ENCODE measurements at places on chromosomes 1 and 21.

GRCh38 chr1:19169642-19170041 is 40.4 kb downstream of the UBR4 start:
- no peak for DNase-seq

DNA sequence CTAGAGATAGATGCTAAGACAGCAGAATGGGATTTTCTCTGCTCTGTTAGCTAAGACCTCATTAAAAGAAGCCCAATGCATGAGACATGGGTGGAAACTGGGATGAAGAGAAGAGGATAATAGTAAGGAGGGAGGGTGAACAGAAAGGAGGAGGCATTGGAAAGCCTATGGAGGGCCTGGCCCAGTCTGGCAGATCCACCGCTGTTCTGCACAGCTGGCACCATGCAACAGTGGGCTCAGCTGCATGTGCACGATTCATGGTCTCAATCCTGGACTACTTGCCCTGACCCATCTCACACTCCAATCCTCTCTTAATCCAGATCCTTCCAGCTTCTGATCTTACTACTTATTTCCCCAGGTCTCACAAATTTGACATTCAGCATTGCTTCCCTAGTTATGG is 2.2 kb downstream of the PHC2 start:
- no peak for DNase-seq

- no peak for DNase-seq
These were observed 667 bp upstream of the NID1 start for GRCh38 chr1:236065509-236066005.

DNA sequence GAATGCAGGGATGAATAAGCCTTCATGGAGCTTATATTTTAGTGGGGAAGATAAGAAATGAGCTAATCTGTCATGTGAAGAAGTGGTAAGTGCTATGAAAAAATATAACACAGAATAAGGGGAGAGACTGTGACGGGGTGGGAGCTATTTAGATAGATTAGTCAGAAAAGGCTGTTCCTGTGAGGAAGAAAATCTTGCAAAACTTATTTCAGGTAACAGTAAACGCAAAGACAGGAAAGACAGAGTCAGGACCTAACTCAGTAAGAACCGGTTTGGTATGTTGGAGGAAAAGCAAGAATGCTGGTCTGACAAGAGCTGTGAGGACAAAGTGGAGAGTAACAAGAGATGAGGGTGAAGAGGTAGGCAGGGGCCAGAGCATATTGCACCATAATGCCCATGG is 22.0 kb downstream of the GNAI3 start:
- no peak for DNase-seq

DNA sequence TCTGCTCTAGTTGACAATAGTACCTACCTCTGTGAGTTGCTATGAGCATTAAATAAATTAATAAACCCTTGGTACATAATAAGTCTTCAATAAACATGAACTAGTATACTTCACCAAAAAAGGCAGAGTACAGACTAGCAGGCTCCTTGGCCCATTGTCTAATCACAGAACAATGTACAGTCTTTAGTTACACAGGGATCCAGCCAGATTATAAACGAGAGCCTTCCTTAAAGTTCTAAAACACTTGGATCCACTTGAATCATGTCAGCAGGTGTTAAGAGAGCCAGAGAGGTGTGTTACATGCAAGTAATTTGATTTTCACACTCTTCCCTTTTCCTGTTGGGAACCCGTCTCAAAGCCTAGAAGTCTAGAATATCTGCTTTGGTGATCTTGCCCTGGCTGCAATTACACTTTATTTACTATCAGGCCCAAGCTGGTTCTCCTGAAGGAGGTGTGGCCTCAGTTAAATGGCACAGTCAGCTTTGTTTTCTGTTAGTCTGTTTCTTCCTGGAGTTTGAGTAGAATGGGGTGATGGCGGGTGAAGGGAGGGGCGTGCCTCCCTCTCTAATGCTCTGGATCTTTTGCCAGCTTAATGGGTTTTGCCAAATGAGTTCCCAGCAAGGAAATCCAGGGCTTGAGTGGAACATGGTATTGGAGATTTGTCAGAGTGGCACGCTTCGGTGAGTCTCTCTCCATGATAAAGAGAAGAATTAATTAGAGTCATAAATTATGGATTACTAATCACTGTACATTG is 570.9 kb upstream of the CAMK1G start:
- no peak for DNase-seq

DNA sequence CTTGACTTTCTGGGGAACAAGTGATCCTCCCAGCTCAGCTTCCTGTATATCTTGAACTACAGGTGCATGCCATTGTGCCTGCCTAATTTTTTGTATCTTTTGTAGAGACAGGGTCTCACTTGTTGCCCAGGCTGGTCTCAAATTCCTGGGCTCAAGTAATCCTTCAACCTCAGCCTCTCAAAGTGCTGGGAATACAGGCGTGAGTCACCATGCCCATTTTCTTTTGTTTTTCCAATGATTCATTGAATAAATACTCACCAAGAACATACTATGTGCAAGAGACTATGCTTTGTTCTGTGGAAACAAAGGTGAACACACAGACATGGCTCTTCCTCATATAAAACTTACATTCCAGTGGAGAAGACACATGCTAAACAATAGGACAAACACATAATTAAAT is 407.8 kb upstream of the DAB1 start:
- peak; percentile 5 for DNase-seq

GRCh38 chr1:239387304-239388158 is 1.2 kb downstream of the CHRM3 start:
- no peak for DNase-seq

DNA sequence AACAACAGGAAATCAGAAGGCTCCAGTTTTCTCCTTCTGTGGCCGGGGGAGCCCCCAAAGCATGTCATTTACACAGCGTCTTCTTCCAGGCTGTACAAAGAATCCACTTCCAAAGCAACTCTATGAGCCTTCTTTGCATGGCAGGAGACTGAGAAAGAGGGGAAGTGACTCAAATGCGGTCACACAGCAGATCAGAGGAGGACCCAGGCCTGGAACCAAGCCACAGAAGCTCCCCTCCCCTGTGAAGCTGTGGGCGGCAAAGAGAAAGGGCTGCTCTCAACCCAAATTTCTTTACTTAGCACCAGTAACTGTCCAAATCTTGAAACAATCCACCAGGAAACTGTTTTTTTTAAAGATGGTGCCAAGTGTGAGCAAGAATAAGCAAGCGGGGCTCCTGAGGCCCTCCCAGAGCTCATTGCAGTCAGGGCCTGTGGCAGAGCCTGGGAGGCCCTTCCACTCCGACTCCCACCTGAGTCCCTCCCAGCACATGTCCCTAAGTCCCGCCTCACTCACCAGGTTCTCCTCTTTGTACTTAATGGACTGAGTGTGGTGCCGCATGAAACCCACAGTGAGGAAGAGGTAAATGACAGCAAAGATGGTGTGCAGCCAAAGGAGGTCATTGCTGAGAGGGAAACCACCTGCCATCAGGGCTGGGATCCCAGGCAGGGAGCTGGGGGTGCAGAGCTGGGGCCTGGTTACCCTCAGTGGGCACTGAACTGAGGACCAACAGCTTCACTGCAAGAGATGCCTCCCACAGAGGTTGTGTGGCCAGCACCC is 15.9 kb downstream of the TMEM63A start:
- no peak for DNase-seq

- no peak for DNase-seq
These were observed 6.2 kb downstream of the RASSF5 start for GRCh38 chr1:206513312-206514111.

- DNase-seq = no peak
These were observed 279.8 kb upstream of the VAMP3 start for GRCh38 chr1:7491109-7491817.

DNA sequence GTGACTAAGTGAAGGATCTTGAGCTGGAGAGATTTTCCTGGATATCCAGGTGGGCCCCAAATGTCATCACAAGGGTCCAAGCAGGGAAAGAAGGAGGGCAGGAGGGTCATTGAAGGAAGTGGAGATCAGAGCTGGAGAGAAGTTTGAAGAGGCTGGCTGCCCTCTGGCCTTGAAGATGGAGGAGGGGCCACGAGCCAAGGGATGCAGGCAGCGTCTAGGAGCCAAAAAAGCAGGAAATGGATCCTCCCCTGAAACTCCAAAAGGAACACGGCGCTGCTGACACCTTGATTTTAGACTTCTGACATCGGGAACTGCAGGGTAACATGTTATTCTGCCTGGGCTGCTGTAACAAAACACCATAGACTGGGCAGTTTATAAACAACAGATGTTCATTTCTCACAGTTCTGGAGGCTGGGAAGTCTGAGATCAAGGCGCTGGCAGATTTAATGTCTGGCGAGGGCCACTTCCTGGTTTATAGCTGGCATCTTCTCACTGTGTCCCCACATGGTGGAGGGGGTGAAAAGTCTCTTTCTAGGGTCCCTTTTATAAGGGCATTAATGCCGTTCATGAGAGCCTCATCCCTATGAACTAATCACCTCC is 28.8 kb upstream of the ZBTB21 start:
- no peak for DNase-seq

GRCh38 chr1:93804412-93804811 is 74.6 kb downstream of the DNTTIP2 start:
- peak; percentile 51 for DNase-seq

GRCh38 chr1:117656202-117656641 is 50.4 kb downstream of the TENT5C start:
- DNase-seq = no peak

- DNase-seq = no peak
These were observed 248.0 kb downstream of the PLPP3 start for GRCh38 chr1:56331207-56331891.

- DNase-seq = no peak
These were observed 28.9 kb upstream of the NFASC start for GRCh38 chr1:204841798-204842197.

- DNase-seq = no peak
These were observed 102.1 kb downstream of the WDR4 start for GRCh38 chr21:42777064-42777756.

- DNase-seq = no peak
These were observed 94.7 kb downstream of the DISP1 start for GRCh38 chr1:222909586-222909985.

DNA sequence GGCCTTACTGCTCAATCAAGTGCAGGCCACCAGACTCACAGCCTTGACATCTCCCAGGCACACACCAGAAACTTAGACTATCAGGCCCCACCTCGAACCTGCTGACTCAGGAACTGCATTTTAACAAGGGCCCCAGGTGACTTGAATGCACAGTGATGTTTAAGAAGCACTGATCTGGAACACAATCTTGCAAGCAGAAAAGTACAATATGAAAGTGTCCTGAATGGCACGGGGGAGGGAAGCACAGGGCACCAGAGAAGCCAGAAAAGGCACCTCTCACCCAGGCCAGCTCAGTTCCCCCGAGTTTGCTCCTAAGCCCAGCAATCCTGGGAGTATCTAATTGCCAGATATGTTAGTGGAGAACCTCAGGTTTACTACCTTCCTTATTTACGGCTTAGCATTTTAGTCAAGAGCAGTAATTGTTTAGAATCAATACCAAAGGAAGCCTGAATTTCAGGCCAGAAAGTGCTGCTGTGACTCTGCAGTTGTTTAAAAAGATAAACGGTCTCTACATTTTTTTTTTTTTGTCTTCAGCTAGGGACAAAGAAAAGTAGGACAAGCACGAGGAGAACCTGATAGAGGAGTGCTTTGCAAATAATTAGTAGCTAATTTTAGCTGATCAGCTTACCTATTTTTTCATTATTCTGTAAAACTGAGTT is 50.9 kb upstream of the CDC42BPA start:
- no peak for DNase-seq

DNA sequence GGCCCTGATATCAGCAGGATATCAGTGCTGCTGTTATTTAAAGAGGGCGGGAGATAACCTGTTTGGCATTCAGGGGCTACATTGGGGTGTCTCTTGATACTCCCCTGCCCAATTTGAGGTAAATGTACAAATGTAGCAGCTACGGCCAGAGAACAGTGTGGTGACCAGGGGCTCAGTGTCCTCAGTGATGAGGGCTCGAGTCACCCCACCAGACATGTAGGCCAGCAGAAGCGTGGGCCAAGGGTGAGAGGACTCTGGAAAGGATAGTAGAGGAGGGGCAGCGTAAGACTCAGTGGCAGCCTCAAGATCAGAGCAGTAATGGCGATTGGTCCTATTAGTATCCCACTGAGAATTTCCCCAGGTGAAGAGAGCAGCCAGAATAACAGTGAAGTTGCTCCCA is 108.4 kb downstream of the XCL2 start:
- no peak for DNase-seq

DNA sequence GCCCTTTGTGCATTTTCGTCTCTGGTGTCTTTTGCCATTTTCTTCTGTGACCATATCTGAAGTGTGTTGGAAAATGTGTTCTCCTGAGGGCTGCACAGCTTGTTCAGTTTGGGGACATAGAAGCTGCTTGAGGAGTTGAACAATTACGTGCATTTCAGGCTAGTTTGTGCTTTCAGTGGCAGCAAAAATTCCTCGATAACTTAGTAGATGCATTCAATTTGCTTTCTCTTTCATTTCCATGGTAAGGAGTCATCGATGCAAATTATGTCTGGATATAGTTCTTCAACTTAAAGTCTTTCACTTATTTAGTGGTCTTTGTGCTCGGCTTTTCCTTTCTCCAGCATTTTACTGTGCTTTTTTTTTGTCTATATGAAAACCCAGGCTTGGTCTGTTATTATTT is 441.5 kb downstream of the PLA2G4A start:
- no peak for DNase-seq

GRCh38 chr1:71668065-71668464 is 587.2 kb upstream of the ZRANB2 start:
- no peak for DNase-seq

- no peak for DNase-seq
These were observed 431.5 kb upstream of the CHRM3 start for GRCh38 chr1:238954865-238955264.

DNA sequence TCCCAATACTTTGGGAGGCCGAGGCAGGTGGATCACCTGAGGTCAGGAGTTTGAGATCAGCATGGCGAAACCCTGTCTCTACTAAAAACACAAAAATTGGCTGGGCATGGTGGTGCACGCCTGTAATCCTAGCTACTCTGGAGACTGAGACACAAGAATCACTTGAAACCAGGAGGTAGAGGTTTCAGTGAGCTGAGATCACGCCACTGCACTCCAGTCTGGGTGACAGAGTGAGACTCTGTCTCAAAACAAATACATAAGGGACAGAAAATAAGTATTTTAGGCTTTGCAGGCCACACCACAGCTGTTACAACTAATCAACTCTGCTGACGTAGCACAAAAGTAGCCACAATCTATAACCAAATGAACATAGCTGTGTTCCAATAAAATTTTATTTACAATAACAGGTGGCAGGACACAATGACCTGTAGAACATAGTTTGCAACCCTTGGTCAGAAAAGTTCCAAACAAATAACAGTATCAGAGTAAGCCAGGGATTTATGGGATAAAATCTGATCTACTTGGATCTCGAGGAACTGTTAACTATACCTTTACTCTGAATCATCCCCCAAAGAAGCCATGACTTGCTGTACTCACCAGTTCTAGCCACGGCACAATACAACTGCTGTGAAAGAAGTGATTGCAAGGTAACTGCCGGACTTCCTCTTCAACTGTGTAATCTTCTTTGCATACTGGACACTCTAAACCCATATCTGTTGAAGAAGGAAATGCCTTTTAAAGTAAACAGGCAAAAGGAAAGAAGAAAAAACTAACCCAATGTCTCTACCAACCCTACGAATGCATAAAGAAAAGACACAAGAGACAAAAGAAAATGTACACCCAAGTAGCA is 28.3 kb downstream of the CD160 start:
- no peak for DNase-seq

GRCh38 chr1:38297246-38297645 is 250.7 kb upstream of the POU3F1 start:
- no peak for DNase-seq

- DNase-seq = no peak
These were observed 169.5 kb upstream of the PKN2 start for GRCh38 chr1:88514544-88515060.

Data from NCI-H460 (cell line).